SK-N-SH (cell line): ENCODE measurements at places on chromosomes 4 and X. TPM values are rescaled to one million over a fixed set of nuclear protein-coding genes. Genes with fewer than 3 reads are reported as not detected.

DNA sequence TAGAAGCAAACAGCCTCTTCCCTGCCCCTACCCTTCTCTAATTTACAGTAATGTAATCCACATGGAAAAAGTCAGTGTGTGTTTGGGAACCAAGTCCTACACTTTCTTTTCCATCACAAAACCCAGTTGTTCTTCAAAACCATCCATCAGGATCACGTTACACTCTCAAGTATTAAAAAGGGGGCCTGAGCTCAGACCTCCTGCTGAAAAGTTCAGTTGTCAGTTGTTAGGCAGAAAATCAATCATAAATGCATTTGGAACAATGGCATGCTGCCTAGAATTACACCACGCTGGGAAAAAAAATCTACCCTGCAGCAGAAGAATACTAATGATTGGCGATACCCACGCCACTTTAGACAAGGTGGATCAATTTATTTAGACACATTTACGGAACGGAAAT, 236.5 kb downstream of the PARM1 start:
- no peak for DNase-seq

DNA sequence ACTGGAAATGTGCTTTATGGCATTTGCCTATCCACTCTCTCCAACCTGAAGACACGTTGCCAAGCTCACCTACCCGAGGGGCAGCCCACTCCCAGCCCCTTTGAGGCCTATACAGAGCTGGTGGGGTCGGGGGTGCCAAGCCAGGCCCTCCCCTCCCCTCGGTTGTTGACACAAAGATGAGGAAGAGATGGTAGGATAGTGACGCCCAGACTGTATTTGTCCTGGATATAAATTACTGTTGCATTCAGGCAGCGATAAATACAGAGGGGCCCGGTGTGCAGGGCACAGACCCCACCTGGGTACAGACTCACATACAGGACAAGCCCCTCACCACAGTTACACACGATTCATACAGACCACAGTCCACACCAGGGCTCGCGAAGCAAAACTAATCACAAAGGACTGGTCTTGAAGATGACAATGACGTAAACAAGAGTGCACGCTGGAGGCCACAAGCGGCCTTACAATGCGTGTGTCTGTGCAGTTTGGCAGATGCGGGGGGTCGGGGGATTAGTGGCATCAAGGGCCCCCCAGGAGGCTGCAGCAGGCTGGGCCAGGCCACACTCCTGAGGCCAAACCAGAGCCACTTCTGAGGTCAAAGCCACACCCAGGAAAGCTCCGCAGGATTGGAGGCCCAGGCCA, 14.6 kb downstream of the DGKQ start:
- peak; percentile 15 for DNase-seq

DNA sequence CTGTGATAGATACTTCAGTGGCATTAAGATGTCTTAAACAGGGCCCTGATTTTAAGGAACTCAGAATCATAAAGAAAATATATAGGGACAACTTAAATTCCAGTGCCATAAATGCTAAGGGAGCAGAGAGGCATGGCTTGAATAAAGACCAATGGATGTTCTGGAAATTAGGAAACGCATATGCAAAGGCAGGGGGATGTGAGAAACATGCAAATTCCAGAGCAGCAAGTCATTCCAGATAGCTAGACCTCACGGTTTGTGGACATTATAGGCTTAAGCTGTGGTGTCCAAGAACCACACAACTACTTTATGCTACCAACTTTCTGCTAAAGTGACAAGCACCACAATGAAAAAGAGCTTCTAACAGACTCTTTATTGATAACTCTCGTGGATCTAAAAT, 132.6 kb upstream of the ANK2 start:
- no peak for DNase-seq

The ANKRD50 gene
- polyA plus RNA-seq, result 13.5 and 18.3 TPM in 2 replicates

- no peak for DNase-seq
Measured at GRCh38 chr4:186081202-186081807, 12.3 kb downstream of the TLR3 start.

The IGFBP7 gene
- polyA plus RNA-seq, result 0.38 and 0.71 TPM in 2 replicates

The SLC9A6 gene
- polyA plus RNA-seq, result 5.0 and 6.7 TPM in 2 replicates

DNA sequence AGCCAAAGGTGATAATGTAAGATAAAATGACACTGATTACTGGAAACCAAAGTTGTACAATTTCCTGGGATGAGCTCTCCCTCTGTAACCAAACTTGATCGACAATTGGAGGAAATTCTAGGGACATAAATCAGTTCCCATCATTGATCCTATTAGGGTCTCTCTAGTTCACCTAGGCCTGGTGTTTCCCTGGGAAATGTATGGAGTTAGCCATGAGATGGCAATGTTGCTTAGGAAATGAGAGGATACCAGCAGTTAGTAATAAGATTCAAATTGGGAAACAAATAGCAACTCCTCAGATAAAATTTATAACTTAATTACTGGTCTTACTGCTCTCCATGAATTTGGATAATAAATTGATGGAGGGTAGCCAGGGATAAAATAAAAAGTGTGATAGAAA, 52.2 kb downstream of the SPATA18 start:
- peak; percentile 15 for DNase-seq

- DNase-seq, result no peak
Measured at GRCh38 chrX:153504445-153505016, 9.8 kb downstream of the BGN start.

The EOLA1 gene
- 16.3 and 16.5 TPM in 2 replicates for polyA plus RNA-seq

GRCh38 chrX:129961180-129962083, 21.0 kb upstream of the BCORL1 start:
- no peak for DNase-seq

The CSN1S1 gene
- polyA plus RNA-seq, result not detected in 2 replicates

DNA sequence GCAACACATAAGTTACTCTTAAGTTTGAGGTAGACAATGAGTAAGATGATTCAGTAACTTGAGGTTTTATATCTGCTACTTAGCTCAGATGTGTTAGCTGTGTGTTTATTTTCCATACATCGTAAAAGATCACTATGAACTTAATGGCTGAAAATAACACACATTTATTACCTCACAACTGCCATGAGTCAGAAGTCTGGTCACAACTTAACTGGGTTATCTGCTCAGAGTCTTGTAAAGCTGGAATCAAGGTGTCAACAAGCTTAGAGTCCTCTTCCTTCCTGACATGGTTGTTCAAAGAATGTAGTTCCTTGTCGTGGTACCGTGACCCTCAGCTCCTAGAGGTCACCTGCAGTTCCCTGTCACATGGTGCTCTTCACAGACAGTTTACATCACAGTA, 204.9 kb upstream of the MAGEB2 start:
- DNase-seq, result no peak

The CENPU gene
- 8.7 and 9.6 TPM in 2 replicates for polyA plus RNA-seq

- peak; percentile 4 for DNase-seq
Measured at GRCh38 chrX:111411983-111412382, at the start of gene DCX. Gene DCX (minus strand): TSS chrX:111412192. CDS start chrX:111410398, 1,794 bp downstream.

GRCh38 chr4:109185548-109185947, 116.9 kb downstream of the COL25A1 start:
- no peak for DNase-seq

The MAGEA10 gene
- 49.8 and 74.0 TPM in 2 replicates for polyA plus RNA-seq

GRCh38 chr4:6192245-6192644, 8.1 kb downstream of the JAKMIP1 start:
- no peak for DNase-seq

DNA sequence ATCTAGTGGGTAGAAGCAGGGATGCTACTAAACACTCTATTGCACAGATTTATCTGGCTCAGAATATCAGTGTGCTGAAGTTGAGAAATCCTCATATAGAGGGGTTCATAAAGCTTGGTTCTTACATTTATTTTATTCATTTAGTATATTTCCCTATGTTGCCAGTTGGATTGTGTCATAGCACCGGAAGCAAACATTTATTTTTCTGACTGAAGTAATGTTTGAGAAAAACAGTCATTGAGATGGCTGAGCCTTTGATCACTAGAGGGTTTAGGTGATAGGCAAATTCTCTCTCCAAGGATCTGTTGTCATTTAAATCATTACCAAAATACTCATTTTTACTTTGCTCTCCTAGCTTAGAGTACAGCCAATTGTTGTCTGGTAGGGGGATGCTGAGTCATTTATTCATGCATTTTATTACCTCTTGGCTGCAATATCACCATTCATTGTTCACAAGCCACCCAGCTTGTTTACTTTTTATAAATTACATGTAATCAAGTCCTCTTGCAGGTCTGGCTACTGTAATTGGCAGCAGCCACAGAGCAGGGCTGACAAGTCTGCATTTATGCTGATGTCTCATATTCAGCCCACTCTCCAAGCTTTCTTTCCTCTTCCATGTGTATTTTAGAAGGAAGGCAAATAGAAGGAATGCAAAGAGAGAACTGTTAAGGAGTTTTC, 15.2 kb downstream of the GAB1 start:
- DNase-seq, result peak; percentile 63

DNA sequence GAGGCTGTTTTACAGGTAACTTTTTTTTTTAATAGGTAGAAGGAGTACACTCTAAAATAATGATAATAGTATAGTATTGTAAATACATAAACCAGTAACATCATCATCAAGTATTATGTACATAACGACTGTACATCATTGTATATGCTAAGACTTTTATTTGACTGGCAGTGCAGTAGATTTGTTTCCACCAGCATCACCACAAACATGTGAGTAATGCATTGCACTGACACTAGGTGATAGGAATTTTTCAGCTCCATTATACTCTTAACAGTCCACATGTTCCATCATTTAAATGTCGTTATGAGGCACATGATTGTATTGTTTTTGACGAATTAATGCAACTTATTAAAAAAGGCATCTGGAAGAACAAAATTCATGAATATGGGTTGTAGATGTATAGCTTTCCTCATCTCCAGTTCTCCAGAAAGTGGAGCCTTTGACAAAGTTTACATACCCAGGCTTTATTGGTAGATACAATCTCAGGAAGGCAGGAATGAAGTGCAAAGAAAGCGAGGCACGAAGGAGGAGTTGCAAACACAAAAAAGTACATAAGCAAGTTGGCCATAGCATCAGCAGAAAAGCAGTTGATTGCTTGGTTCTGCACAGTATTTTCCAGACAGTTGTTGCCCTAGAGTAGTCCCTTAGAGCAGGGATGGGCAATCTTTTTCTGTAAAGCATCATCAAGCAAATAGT, 336.9 kb upstream of the NR3C2 start:
- DNase-seq, result no peak

The NHS gene
- polyA plus RNA-seq, result 1.0 and 1.2 TPM in 2 replicates

DNA sequence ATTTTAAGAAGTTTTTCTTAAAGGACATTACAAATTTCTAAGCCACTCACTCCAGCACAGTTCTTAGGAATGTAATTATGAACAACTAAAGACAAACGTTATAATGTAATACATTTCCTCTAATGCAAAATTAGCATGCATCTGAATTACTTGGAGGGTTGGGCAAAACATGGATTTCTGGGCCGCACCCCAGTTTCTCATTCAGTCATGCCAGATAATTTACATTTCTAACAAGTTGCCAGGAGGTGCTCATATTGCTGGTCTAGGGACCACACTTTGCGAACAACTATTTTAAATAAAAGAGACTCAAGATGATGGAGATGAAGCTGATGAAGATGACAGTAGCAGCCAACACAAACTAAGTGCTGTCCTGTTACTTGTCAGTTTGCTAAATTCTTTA, 684.7 kb upstream of the ATOH1 start:
- no peak for DNase-seq

The GUCY1B1 gene
- polyA plus RNA-seq, result 0.36 and 0.38 TPM in 2 replicates
